Urinary bladder (tissue), 4 donors: ENCODE measurements at places on chromosomes 1 and 21. TPM values are rescaled to one million over a fixed set of nuclear protein-coding genes. Genes with fewer than 3 reads are reported as not detected.

- no peak for DNase-seq
Observed at GRCh38 chr1:171941920-171942319, 100.6 kb downstream of the DNM3 start.

DNA sequence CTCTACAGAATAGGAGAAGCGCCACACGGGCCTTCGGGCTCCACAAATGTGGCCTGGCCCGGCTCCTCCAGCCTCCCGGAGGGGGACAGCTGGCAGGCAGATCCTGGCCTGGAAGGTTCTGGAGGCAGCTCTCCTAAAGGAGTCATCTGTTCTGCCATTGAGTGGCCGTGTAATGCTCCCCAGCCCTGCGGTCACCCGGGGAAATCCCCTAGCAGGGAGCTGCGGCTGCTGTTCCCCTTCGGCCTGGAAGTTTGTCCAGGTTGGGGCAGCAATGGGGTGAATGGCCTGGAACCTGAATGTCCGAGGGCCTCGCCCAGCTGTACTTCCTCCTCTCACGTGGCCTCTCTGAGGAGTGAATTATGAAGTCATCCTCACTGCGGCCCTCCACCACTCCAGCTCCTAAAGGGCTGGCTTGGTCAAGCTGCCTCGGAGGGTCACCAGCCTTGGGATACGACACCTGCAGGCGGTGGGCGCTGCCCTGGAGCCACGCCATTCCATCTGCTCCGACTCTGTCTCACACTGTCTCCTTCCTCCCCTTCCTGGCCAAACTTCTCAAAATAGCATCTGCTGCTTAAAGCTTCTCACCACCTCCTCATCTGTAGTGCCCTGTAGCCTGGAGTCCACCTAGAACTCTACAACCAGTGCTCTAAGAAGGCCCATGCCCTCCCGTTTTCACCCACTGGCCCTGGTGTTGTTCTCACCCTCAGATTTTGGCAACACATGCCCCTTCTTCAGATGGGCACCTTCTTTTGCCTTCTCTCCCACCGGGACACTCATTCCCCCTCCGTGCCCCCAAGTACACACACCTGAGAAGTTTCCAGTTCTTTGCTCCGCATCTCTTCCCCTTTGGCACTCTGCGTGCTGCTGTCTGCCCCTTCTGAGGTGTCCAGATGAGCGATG, 54.4 kb upstream of the TMPRSS2 start:
- DNase-seq = no peak

DNA sequence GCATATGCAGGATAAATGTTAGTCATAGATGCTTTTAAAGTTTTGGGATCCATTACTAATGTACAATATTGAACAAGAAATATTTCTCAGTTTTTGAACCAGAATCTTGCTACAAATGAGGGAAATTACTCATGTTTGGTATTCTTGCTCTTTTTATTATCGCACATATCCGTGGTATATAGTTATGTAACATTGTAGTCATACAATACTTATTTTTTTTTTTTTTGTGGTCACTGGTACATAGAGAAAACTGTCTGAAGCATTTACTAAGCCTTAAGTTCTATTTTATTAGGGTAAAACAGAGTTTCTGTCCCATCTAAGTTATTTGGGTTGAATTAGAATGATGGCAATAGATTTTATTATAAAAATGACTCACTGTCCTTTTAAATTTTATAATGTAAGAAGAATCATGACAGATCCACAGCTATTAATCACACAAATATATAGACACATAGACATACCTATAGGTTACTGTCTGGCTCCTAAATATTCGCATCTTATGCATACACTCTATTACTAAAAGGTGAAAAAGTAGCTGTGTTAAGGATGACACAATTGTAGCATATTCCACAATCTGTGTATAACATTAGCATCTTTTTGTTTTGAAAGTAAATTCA, 18.0 kb upstream of the PRKAA2 start:
- DNase-seq = no peak

DNA sequence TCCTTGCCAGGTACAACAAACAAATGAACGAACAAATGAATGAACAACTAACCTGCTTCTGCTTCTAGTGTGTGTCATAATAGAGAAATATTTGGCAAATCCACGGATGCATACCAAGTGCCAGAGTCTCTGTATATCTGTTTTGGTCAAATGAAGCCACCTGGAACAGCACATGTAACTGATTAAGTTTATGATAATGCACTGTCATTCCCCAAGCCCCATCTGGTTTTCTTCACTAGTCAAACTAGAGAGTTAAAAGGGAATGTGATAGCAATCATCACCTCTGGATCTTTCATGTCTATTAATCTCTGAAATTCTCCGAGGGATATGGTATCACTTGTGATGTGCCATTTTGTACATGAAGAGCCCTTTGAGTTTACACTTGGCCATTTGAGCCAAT, 21.0 kb upstream of the SCAF4 start:
- no peak for DNase-seq

- DNase-seq = no peak
Observed at GRCh38 chr1:113021430-113022085, 51.4 kb upstream of the LRIG2 start.

DNA sequence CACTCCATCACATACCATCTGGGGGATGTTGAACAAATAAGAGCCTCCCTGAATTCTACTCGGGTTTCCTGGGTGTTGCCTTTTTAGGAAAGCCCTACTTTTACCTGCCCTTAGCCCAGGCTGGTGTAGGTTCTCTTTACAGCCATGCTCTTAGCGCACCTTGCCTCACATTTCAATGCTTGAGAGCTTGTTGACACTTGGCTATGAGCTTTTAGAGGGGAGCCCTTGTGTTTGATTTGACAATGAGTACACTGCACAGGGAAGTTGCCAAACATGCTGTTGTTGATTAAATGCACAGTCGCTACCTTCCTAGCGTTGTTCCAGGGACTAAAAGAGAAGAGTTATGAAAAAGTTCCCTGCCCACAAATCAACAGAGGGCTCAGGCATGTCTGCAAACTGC, 103.8 kb downstream of the TRABD2B start:
- DNase-seq = no peak

DNA sequence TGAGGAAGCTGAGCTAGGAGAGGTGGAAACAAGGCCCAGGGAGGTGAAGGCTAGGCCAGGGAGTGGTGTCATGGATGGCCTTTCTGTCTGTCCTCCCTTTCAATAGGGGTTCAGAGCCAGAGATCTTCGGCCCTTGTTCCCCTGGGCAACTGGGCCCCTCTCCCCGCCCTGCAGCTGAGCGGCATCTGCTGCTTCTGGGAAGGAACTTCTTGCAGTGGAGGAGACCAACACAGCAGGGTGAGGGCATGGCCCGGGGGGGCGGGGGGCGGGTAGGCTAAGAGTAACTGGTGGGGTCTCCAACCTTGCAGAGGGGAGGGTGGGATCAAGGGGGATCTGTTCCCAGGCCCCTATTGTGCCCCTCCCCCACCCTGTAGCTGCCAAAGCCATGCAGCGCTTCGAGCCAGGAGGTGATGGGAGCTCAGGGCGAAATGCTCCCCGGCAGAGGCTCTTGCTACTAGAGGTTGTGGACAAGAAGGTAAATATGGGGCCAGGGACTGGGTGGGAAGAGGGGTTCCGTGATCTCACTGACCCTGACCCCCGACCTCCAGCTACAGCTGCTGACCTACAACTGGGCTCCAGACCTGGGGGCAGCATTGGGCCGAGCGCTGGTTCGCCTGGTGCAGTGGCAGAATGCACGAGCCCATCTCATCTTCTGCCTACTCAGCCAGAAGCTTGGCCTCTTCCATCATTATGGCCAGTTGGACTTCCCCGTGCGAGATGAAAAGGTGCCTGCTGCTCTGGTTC, 11.7 kb downstream of the HYI start:
- DNase-seq = no peak

GRCh38 chr1:218281285-218281684, 3.8 kb upstream of the RRP15 start:
- no peak for DNase-seq

- DNase-seq = no peak
Observed at GRCh38 chr1:70043804-70044203, 161.6 kb downstream of the LRRC40 start.

DNA sequence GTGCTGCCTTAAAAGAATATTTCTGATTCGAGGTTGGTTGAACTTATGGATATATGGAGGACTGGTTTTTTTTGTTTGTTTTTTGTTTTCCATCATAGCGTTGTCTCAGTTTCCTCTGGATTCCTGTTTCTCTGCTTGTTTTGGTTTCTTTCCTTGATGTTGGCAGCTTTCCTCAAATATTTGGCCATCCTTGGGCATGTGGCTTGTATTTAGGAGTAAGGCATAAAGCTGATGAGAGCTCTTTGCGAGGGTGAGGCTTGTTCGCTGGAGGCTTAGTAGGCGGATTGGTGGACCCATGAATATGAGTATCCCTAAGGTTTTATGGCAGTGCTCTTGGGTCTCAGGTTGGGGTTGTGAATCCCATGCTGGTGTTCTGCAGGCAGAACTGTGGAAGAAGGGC, 22.9 kb downstream of the DYRK1A start:
- no peak for DNase-seq

- no peak for DNase-seq
Observed at GRCh38 chr1:24301785-24302175, 17.4 kb upstream of the GRHL3 start.

- no peak for DNase-seq
Observed at GRCh38 chr1:100391675-100392074, 39.4 kb downstream of the CDC14A start.

GRCh38 chr1:119959268-119960220, 63.2 kb upstream of the ADAM30 start:
- DNase-seq = no peak

- no peak for DNase-seq
Observed at GRCh38 chr1:207981976-207982375, 71.1 kb upstream of the CD34 start.

DNA sequence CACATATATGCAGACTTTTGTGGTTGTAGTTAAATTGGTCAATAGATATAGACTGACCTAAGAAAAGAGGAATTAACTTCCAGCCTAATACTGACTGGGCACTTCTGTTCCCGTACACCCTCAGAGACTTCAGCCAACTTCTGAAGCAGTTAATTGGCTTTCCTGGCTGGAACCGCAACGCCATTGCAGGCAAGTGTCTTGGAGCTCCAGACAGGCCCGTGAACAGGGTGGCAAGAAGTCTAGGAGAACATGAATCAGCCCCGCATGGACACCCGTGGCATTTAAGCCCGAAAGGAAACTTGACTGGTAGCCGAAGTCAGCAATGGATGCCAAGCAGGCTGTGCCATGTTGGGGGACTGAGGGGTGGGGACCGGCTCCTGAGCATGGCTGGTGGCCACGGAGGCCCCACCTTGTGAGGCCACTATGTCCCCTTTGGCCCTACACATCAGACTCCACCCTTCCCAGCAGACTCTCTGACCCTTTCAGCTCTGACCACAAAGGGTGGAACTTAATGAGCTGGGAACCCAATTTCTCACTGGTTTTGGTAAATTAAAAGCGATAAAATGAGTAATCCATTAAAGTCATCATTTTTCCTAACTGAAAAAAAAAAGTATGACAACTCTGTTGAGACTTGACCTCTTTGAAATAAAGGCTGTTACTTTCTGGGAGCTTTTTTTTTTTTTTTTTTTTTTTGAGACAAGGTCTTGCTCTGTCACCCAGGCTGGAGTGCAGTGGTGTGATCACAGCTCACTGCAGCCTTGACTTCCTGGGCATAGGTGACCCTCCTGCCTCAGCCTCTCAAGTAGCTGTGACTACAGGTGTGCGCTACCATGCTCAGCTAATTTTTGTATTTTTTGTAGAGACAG, 54.1 kb downstream of the RUNX1 start:
- no peak for DNase-seq

- no peak for DNase-seq
Observed at GRCh38 chr1:206050655-206051235, 2.2 kb upstream of the RHEX start.

DNA sequence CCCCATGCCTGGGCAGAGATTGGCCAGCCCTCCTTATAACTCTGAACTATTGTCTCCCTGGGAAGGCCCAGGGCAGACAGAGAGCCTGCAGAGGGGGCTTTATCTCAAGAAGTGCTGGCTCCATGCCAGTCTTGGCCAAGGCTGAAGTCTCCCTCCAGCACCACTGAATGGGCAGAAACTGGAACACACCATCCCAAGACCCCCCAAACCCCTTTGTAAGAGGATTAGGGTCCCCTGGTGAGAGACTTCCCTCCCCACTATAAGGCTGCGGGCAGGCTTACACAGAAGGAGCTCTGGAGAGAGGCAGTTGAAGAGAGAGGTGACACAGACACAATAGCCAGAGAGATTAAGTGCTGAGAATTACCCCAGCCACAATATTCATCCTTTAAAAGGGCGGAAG, 97.2 kb downstream of the NAV1 start:
- DNase-seq = no peak

GRCh38 chr1:91830242-91831131, 55.5 kb downstream of the TGFBR3 start:
- DNase-seq = no peak

DNA sequence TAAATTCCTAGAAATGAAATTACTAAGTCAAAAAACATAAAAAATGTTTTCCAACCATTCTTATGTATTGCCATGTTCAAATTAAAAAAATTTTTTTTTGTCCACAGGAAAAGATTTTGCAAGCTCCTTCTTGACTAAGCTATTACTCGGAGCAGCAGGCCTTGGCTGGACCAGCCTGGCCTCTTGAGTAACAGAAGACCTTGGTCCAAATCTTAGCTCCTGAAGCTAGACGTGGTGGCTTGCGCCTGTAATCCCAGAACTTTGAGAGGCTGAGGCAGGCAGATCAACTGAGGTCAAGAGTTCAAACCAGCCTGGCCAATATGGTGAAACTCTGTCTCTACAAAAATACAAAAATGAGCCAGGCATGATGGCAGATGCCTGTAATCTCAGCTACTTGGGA, 77.6 kb downstream of the CLSTN1 start:
- DNase-seq = no peak

- no peak for DNase-seq
Observed at GRCh38 chr21:14602382-14602958, 56.4 kb upstream of the SAMSN1 start.

- DNase-seq = no peak
Observed at GRCh38 chr1:17970757-17971156, 136.8 kb upstream of the IGSF21 start.

- no peak for DNase-seq
Observed at GRCh38 chr1:12406211-12407021, 176.6 kb downstream of the VPS13D start.

- no peak for DNase-seq
Observed at GRCh38 chr1:119742202-119742601, 26.5 kb downstream of the HMGCS2 start.

DNA sequence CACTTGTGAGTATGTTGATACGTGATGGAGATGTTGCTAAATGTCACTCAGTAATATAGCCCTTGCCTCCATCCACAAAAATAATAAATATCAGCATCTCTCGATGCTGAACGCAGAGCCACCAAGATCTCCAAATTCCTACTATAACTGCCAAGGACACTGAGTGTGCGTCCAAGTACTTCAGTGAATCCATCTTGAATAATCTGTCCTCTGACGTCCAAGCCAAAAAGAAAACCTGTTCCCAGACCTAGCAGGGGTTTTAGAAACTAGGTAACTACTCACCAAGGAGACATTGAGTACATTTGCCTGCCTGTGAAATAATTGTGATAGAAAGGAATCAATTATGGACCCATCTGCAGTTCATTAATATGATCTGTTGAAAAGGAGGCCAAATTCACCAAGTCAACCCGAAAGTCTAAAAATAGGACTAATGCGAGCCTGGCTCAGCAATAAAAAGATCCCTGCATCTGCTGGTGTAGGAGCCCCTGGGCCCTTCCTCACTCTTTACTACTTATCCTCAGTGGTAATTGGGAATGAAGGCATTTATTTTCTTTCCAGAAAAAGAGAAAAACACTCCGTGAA, 226.9 kb upstream of the IRF2BP2 start:
- DNase-seq = no peak

Gene LENEP
- not detected for polyA plus RNA-seq

Gene MEX3A
- polyA plus RNA-seq = 0.76 TPM

Gene C1orf116
- 2.7 TPM for polyA plus RNA-seq

Gene RGS16
- polyA plus RNA-seq = 5.9 TPM

Gene OLFML3
- polyA plus RNA-seq = 144 TPM

Gene OR10J4
- not detected for polyA plus RNA-seq

Gene GRIK3
- polyA plus RNA-seq = 1.7 TPM

Gene RFX5
- 31.2 TPM for polyA plus RNA-seq
